ENCODE measurements at places on chromosomes 13 and 19.

DNA sequence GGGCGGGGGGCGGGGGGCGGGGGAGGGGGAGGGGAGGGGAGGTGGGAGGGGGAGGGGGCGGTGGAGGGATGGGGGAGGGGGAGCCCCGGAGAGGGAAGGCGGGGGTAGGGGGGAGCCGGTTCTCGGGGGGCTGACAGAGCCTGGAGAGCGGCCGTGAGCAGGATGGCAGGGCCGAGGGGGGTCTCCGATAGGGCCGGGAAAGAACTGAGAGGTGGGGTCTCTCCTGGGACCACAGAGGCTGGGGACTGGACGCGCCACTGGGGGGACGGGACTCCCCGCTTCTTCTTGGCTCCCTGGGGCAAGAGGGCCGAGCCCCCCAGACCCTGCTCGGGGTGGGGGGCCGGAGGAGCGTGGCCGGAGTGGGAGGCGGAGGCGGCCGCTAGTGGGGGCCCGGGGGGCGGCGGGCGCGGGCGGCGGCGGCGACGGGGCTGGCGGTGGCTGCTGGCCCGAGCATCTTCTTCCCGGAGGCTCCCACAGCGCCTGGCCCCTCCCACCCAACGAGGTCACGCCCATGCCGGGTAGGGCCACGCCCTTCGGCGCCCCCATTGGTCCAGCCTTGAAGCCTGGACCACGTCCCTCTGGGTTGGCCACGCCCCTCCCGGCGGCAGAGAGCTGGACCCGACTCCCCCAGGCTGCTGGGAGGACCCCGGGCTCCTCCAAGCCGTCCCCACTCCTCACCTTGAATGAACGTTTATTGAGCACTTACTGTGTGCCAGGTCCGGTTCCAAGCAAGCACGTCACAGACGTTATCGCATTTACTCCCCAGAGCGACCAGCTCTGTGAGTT is at the start of gene NOVA2:
Gene NOVA2 (minus strand): TSS at position 313 of the 786 bp plus-strand sequence. CDS start 514 bp downstream, outside the sequence.
- peaks cover 17% of the 10 kb centered on the region for H3K4me1 ChIP-seq
- peaks cover 13% of the 10 kb centered on the region for H3K36me3 ChIP-seq
- peaks cover 81% of the 10 kb centered on the region for H3K27me3 ChIP-seq

DNA sequence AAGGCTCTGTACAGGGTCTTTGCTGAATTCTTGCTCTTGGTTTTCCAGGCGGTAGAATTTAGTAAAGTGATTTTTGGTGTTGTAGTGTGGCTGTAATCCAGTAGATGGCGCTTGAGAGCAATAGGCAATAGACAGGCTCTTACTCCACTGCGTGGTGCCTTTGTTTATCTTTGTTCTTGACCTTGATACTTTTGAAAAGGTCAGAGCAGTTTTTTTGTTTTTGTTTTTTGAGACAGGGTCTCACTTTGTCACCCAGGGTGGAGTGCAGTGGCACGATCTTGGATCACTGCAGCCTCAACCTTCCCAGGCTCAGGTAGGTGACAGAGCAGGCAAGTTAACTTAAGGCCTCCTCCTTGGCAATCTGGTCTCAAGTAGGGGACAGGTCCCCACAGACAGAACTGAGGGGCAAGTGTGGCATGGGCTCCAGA is 12.2 kb upstream of the LILRA5 start:
- no peak overlapping the region for H3K4me3 ChIP-seq
- DNase-seq, result peak; percentile 43
- H3K36me3 ChIP-seq, result no peaks in the 10 kb centered on the region
- peaks cover 31% of the 10 kb centered on the region for H3K27me3 ChIP-seq
- no peak overlapping the region for H3K27ac ChIP-seq
- H3K4me1 ChIP-seq, result peaks cover 9% of the 10 kb centered on the region

DNA sequence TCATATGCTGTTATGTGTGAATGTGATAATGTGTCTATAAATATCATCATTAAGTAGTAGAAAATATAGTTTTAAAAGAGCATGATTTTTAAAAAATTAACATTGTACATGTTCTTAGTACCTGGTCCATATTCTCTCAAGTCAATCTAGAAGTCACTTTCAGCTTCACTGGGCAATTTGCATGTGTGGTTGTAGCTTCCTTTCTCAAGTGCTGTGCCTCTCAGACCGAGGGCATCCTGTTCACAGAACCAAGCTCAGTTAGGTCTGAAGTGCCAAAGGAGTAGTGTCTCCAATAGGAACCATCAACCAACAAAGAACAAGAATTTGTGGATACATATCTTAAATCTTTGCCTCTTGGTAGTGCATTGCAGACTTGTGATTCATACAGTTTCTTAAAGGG is 541.8 kb upstream of the SLC10A2 start:
- H3K4me3 ChIP-seq, result no peak overlapping the region
- no peak for DNase-seq
- H3K36me3 ChIP-seq, result no peaks in the 10 kb centered on the region
- no peaks in the 10 kb centered on the region for H3K4me1 ChIP-seq
- H3K27me3 ChIP-seq, result no peaks in the 10 kb centered on the region
- no peak overlapping the region for H3K27ac ChIP-seq

GRCh38 chr13:47159853-47160550 is 263.1 kb upstream of the HTR2A start:
- no peak overlapping the region for H3K27ac ChIP-seq
- DNase-seq, result no peak
- H3K4me3 ChIP-seq, result no peak overlapping the region
- H3K36me3 ChIP-seq, result no peaks in the 10 kb centered on the region
- H3K27me3 ChIP-seq, result peaks cover 21% of the 10 kb centered on the region
- H3K4me1 ChIP-seq, result no peaks in the 10 kb centered on the region

DNA sequence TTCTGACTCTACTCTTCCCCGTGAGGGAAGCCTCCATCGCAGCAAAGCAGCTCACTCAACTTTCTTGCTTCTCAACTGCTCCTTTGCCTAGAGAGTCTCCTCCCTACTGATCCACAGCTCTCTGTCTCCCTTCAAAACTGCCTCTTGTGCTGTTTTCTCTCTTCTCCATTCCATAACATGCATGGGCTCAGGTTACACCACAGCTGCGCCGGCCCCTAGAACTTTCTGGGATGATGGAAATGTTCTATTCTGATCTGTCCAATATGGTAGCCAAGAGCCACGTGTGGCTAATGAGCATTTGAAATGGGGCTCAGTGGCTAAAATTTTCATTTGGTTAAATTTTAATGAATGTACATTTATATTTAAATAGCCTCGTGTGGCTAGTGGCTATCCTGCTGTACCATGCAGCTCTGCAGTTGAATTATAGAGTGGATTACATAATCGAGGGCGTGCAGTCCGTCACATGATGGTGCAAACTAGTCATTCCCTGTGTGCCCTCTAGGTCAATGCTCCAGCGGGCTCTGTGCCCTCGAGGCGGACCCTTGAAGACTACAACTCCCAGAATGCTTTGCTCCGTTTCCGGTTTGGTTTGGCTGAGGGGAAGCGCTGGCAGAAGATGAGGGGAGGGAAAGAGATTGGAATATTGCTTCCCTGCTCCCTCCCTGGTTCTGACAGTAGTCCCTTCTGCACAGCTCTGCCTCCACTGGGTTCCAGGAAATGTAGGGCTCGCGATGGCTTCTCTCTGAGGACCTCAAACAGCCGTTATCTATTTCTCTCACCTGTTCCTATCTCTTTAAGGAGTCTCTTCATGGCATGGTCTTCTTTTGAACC is 109.8 kb downstream of the CACNA1A start:
- H3K27me3 ChIP-seq, result peaks cover 66% of the 10 kb centered on the region
- H3K4me1 ChIP-seq, result no peaks in the 10 kb centered on the region
- H3K27ac ChIP-seq, result no peak overlapping the region
- H3K4me3 ChIP-seq, result no peak overlapping the region
- no peak for DNase-seq
- peaks cover 4% of the 10 kb centered on the region for H3K36me3 ChIP-seq

GRCh38 chr19:29806098-29806866 is 5.5 kb upstream of the CCNE1 start:
- no peak for DNase-seq
- no peaks in the 10 kb centered on the region for H3K36me3 ChIP-seq
- no peaks in the 10 kb centered on the region for H3K27me3 ChIP-seq
- H3K27ac ChIP-seq, result no peak overlapping the region

GRCh38 chr19:40659116-40659515 is 31.3 kb downstream of the NUMBL start:
- H3K27me3 ChIP-seq, result peaks cover 12% of the 10 kb centered on the region
- no peak overlapping the region for H3K4me3 ChIP-seq
- H3K27ac ChIP-seq, result no peak overlapping the region
- DNase-seq, result no peak
- peaks cover 7% of the 10 kb centered on the region for H3K4me1 ChIP-seq
- H3K36me3 ChIP-seq, result no peaks in the 10 kb centered on the region

- H3K4me3 ChIP-seq, result peak overlapping the region; percentile 100
- H3K27ac ChIP-seq, result peak overlapping the region; percentile 95
- H3K4me1 ChIP-seq, result peaks cover 53% of the 10 kb centered on the region
- H3K27me3 ChIP-seq, result no peaks in the 10 kb centered on the region
These were observed 1.2 kb upstream of the GRAMD1A start for GRCh38 chr19:34998777-34999497.

- H3K27me3 ChIP-seq, result no peaks in the 10 kb centered on the region
- H3K4me3 ChIP-seq, result no peak overlapping the region
- H3K27ac ChIP-seq, result peak overlapping the region; percentile 11
These were observed 10.2 kb downstream of the DHRS12 start for GRCh38 chr13:51793570-51794271.

DNA sequence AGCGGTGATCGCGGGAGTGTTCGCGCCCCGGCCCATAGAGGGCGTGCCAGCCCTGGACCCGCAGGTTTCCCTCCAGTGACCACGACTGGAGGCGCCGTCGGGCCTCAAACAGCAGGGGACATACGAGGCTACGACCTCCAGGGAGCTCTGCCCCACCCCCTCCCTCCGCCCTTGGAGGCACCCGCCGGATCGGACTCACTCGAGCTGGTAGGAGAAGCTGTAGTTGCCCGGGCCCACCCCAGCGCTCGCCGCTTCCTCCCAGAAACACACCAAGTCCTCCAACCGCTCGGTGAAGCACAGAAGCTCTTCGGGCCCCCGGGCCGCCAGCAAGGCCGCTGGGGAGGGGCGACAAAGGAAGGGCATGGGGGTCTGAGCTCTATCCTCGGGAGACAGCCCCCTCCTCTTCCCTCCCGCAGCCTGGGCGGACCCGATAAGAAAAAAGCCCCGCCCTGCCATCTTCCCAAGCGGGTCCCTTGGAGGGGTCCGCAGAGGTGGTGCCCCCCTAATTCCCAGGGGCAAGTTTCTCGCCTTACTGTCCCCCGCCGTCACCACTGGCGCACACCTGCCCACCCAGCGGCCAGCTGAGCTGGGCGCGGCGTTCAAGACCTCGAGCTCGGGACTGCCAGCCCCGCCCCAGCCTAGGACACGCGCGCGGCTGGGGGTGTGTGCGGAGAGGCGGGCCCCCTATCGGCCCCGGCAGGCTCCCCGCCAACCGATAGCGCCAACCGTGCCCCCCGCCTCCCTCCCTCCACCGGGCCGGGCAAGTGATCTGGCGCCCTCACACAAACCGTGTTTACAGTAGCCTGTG is 1.0 kb downstream of the EPOR start:
- peak; percentile 31 for DNase-seq
- peak overlapping the region; percentile 74 for H3K4me3 ChIP-seq
- peaks cover 26% of the 10 kb centered on the region for H3K4me1 ChIP-seq
- no peak overlapping the region for H3K27ac ChIP-seq

DNA sequence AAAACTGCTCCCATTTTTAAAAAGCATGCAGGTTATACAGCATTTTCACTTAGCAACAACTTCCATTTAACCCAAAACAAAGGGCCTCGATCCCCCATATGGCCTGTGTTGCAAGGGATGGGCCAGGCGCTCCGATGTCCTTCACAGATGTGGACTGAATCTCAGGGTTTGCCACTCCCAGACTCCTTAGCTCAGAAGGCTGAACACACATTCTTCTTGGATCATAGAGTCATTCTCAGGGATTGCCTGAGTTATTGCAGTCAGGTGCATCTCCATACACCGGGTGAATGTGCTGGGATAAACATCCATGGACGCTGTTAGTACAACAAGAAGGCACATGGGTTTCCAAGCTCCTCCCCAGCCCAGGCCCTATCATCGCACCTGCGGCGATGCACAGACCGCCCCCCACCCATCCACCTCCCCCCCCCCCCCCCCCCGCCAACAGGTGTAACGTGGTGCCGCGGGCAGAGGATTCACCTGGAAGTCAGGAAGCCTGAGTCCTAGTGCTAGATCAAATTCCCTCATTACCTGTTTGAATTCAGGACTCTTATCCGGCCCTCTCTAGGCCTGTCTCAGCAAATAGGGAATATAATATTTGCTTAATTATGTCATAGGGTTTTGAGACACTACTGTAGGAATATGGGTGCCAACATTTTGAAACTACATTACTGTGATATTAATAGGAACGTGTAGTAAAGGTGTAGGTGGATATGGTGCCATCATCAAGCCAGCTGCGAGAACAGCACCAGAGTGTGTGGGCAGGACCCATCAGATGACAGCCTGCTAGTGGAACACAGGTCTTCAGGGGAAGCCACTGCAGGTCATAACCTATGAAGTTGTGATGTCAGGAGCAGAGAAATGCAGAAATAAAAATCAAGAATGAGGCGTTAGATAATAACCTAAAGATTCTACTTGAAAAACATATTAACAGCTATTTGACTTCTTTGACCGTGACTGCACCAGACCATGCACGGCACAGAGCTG is 110.9 kb downstream of the SACS start:
- no peak for DNase-seq
- no peaks in the 10 kb centered on the region for H3K36me3 ChIP-seq
- no peak overlapping the region for H3K27ac ChIP-seq
- peaks cover 7% of the 10 kb centered on the region for H3K27me3 ChIP-seq
- peaks cover 8% of the 10 kb centered on the region for H3K4me1 ChIP-seq

- no peaks in the 10 kb centered on the region for H3K27me3 ChIP-seq
- H3K4me1 ChIP-seq, result peaks cover 29% of the 10 kb centered on the region
- peaks cover 3% of the 10 kb centered on the region for H3K36me3 ChIP-seq
- H3K27ac ChIP-seq, result peak within 1 kb of the TSS; percentile 98
- peak within 1 kb of the TSS; percentile 99 for H3K4me3 ChIP-seq
These were observed at the start of gene DENND1C for GRCh38 chr19:6481541-6482342. DENND1C (minus strand) TSS chr19:6481787; CDS start chr19:6481695, 92 bp downstream.
